A172 (cell line): ENCODE measurements at places on chromosomes 6 and 20. TPM values are rescaled to one million over a fixed set of nuclear protein-coding genes. Genes with fewer than 3 reads are reported as not detected.

GRCh38 chr6:169784821-169785340 is 33.5 kb downstream of the ERMARD start:
- no peak for DNase-seq

- no peak for DNase-seq
Observed at GRCh38 chr6:12001004-12001705, 11.0 kb upstream of the HIVEP1 start.

DNA sequence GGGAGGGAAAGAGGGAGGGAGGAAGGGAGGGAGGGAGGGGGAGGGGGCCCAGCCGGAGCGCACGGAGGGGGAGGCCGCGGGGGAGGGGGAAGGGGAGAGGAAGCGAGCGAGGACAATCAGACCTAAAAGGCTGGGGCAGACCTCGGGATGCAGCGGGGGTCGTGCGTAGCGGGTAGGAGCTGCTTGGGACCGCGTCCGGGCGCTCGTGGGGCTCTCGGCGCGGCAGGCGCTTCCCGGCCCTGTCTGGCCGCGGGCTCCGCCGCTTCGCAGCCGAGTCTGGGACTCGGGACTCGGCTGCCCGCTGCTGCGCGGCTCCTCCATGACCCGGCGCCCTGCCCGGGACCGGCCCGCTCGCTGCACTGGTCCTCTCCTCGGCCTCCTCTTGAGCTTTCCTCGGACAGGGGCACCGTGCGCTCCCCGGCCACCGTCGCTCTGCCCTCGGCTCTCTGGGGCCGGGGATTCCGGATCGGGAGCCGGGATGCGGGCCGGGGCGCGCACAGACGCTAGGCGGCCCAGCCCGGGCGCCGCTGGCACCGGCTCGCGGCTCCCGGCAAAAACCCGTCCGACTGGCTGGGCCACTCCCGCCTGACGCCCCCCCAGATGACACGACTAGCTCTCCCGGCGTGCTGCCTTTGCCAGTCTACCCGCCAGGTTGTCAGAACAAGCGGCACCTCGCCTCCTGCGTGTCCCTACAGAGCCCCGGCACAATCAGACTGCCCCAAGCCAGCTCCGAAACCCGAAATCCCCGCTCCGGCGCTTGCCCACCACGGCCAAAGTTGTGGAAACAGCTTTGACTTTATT is 2.2 kb downstream of the TFAP2A start:
- no peak for DNase-seq

The CALHM6 gene
- total RNA-seq, result not detected in 2 replicates

The UBE3D gene
- 5.1 and 5.4 TPM in 2 replicates for total RNA-seq

The LAMA4 gene
- total RNA-seq, result 7.4 and 11.5 TPM in 2 replicates

The CDSN gene
- not detected in 2 replicates for total RNA-seq
